ENCODE measurements at places on chromosomes 5 and 9.

DNA sequence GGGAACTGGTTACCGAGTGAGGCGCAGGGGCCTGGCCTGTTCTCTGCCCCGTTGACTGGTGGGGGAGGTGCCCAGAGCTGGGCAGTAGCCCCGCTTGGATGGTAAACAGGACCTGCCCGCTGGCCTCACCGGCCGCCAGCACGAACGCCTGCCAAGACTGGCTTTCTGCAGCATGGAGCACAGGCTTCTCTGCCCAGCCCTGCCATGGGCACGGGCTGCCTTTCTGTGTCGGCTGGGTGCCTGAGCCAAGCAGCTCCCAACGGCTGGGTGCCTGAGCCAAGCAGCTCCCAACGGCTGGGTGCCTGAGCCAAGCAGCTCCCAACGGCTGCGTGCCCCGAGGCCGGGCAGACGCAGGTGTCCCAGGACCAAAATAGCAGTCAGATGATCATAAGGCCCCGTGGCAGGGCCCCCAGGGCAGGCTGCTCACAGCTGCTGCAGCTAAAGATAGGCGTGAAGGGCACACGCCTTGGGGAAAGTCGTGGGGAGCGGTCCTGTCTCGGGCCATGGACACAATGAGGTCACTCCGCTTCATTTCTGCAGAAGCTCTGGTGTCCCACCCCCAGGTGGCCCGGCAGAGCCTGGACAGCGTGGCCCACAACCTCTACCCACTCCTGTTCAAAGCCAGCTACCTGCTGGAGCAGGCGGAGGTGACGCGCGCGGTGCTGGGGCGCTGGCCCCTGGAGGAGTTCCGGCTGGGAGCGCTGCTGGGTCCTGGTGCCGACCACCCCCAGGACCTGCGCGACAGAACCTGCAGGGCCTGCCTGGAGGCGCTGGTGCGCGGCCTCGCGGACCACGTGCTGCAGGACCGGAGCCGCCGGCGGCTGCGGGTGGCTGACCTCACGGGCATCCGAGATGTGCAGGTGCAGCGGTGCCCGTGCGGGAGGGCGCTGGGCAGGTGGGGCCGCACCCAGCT lies at the start of gene LRRC14B:
TSS of gene LRRC14B (plus strand) at position 460 of the 913 bp plus-strand sequence. CDS start at position 504, 44 bp downstream.
- DNase-seq: no peak

- no peak for DNase-seq
These were observed 69.6 kb downstream of the MAN2A1 start for GRCh38 chr5:109759306-109759705.

GRCh38 chr5:75992753-75993152 lies 90.4 kb upstream of the SV2C start:
- DNase-seq: no peak

GRCh38 chr5:174446446-174446845 lies 277.9 kb upstream of the MSX2 start:
- DNase-seq: no peak

GRCh38 chr5:179340465-179340864 lies 4.8 kb downstream of the ADAMTS2 start:
- DNase-seq: no peak

GRCh38 chr9:7137571-7137970 lies 379.8 kb downstream of the KDM4C start:
- DNase-seq: no peak

GRCh38 chr9:13113751-13114150 lies 165.7 kb downstream of the MPDZ start:
- DNase-seq: no peak

GRCh38 chr9:36154331-36154952 lies 14.7 kb upstream of the CCIN start:
- DNase-seq: no peak

DNA sequence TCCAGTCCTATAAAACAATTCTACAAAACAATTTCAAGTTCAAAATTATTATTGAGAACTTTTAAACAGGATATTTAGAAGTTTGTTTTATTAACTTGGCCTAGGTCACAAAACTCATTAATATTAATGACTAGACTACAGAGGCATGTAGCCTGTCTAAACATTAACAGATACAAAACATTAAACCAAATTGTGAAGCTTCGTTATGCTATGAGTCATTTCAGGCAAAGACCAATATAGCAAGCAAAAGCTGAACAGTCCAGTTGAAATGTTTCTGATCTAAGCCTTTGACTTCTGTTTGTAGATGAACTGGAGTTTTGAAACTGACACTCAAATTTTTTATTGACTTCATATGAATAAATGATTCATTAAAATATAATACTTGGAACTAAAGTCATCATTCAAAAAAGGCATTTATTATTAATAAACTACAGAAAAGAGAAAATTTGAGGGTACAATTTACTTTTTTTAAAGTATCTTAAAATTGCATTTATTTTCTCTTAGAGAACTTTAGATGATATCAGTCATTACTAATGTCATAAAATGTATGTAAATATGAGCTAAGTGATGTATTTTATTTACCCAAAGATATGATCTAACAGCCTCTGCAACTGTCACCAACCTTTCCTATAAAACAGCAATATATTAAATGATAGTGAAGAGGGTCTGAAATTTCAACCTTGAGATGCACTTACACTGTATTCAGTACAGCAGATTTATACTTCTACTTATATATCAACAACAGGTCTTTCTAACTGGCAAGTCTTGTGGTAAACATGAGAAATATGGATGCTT lies 188.8 kb downstream of the COMMD10 start:
- DNase-seq: no peak

DNA sequence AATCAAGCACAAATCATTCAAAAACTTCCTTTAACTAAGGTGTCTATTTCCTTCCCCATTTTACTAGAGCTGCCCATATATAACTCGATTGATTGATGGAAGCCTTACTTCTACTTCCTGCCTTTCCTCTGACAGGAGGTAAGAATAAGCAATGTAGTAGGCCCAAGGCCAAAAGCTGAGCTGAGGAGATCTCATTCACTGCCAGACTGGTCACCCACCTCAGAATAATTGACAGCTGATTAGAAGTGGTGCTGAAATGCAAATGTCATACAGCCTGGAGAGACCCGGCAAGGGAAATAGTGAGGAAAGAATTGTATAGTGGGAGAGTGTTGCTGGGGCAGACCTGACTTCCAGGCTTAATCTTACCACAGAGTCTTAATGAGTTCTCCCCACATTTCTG lies 239.9 kb downstream of the SAXO1 start:
- DNase-seq: no peak

DNA sequence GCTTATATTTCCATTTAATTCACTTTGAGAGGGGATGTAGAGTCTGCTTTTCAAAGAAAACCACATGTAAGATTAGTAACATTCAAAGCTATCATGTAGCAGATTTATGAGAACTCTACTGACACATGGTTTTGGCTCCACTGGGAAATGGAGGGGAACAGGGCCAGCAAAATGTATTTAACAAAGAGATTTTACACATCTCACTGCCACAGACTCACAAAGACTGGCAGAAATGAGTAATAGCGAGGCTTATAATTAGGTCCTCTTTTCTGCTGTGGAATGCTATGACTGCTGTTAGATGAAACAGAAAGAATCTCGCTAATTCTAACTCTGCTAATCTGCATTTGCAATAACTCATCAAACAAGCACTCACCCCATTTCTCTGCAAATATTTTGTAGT lies 4.5 kb downstream of the DAP start:
- no peak for DNase-seq

DNA sequence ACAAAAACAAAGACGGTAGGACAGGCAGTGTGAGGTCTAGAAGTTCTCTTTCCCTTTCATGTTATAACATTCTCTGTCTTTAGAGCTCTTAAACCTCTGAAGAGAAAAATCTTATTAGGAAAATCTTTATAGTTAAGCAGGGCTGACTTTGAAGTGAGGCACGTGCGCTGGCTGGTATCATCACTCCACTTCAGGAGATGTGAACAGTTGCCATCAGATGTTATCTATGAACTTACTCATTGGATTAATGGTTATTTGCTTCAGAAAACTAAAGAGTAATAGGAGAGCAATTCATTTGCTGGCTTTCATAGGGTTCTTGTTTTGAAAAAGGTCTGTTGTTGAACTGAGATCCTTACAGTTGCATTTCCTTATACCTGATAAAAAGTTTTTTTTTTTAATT lies 25.7 kb downstream of the LRRTM2 start:
- no peak for DNase-seq

GRCh38 chr9:89372979-89373378 lies 54.7 kb downstream of the SECISBP2 start:
- DNase-seq: no peak

GRCh38 chr9:131266266-131267229 lies 9.8 kb downstream of the FAM78A start:
- no peak for DNase-seq

GRCh38 chr9:28464481-28465216 lies 891.4 kb upstream of the C9orf72 start:
- no peak for DNase-seq

DNA sequence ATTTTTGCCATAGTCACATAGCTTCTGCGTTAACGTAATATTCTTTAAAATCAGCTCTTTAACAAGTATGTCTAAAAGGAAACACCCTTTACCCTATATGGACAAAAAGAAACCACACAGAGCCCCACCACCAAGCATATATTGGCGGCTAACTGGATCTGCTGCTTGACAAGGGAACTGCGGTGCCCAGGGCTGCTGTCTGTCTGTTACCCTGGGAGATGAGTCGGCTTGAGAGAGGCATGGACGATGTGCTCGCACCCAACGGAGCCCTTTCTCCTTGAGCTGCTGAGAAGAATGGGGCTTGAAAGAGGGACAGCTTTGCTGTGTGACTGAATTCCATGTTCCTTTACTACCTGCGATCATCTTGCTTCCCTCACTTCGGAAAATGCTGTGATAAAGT lies 158.6 kb upstream of the SHB start:
- DNase-seq: no peak

GRCh38 chr9:127075624-127076372 lies 46.6 kb downstream of the ANGPTL2 start:
- DNase-seq: no peak

DNA sequence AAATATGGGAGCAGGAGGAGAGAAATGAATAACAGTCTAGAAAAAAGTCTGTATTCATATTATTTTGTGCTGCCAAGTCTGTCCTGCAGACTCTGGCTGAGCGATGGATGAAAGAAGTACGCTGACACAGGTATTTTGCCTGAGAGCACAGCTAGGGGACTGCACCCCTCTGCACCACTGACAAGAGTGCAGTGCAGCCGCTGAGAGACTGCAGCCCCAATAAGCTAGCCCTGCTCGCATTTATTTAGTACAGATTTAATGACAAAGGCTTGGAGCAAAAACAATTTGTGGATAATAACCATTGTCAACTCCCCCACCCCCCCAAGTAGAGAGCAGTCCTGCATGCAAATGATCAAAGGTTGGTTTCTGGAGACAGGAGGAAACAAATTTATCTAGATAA lies 13.3 kb upstream of the MRPS30 start:
- DNase-seq: no peak

- no peak for DNase-seq
These were observed 476.4 kb downstream of the KDM4C start for GRCh38 chr9:7234144-7234543.

GRCh38 chr9:128159522-128159783 lies 612 bp upstream of the BBLN start:
- no peak for DNase-seq

DNA sequence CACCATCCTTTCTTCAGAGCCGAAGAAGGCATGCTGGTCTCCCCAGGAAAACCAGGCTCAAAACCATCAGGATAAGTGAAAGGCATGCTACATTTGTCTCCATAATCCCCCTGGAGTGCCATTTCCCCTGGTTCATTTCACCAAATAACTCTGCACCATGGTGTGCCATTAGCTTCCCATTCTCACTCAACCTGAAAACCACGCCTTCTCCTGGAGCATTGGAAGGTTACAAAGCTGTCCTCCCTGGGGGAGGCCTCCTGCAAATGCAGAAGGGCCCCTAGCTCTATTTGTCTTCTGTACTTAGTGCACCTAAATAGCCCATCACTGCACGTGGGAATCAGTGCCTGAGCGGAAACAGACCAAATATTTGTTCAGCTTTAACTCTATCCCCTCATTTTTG lies 90.2 kb upstream of the ICE1 start:
- DNase-seq: no peak

DNA sequence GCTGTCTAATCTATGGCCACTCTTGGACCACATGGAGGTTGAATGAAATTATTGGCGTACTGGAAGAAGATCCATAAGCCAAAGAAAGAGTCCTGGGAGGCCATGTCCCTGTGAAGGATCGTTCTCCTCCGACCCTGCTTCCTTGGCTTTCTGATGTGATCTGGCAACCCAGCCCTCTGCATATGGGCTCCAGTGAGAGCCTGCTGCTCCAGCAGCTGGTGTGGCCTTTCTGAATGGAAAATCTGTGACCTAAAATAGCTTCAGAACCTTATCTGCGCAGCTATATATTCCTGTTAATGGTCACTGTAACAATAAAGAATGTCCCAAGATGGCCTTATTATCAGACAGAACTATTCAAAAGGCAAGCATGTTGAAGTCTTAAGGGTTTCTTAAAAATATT lies 40.2 kb upstream of the PHF2 start:
- DNase-seq: no peak

DNA sequence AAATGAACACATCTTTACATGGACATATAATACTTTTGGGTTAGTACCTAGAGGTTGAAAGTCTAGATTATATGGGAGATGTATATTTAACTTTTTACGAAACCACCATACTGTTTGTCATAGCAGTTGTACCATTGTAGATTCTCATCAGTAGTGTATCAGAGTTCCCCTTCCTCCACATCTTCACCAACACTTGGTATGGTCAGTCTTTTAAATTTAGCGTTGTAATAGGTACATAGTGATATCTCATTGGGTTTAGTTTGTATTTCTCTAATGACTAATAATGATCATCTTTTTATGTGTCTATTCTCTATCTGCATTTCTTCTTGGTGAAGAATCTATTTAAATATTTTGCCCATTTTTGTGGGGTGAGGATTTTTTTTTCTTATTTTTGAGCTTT lies 137.5 kb downstream of the NR3C1 start:
- no peak for DNase-seq

DNA sequence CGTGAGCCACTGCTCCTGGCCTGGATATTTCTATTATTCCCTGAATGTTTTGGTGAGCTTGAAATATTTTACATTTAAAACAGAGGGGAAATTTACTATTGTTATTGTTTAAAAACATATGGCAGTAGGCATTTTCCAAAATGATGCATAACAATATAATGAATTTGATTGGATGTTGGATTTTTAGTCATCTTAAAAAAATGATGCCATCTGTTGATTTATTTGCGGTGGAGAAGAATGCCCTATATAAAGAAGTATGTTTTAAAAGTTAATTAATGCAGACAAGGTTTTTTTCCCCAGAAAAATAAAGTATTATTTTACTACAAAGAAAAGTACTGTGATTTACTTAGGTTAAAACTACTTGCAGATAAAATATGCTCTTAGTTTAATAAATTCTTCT lies 33.4 kb upstream of the ARRDC3 start:
- no peak for DNase-seq

GRCh38 chr5:7857926-7858632 lies 7.1 kb upstream of the CFAP90 start:
- DNase-seq: no peak

GRCh38 chr5:142143878-142144277 lies 35.3 kb downstream of the NDFIP1 start:
- DNase-seq: no peak
